ENCODE measurements at places on chromosomes 13 and 19. TPM values are rescaled to one million over a fixed set of nuclear protein-coding genes. Genes with fewer than 3 reads are reported as not detected.

- H3K27me3 ChIP-seq, result no peaks in the 10 kb centered on the region
- H3K4me3 ChIP-seq, result peak overlapping the region; percentile 92
- H3K36me3 ChIP-seq, result no peaks in the 10 kb centered on the region
- no peak for DNase-seq
Measured at GRCh38 chr13:33543089-33543459, 257.5 kb upstream of the STARD13 start.

DNA sequence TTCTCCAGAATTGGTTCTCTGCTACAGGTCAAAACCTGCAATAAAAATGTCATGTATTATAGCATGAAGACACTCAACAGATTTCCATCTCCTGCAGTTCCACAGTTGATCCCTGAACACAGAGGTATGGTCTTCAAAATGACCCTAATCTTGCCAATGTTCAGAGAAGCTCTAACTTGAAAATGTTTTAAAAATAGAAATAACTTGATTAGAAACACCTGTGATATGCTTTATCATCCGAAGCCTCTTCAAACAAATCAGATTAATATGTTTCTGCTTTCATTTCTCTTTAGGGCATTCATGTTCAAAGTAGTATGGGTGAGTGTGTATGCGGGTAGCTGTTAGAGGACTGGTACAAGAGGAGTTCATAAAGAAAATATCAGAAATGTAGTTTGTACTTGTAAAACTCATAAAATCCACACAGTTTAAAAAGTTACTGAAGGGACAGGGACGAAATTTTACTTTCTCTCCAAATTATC is 60.4 kb downstream of the KCNRG start:
- H3K4me1 ChIP-seq, result peaks cover 46% of the 10 kb centered on the region
- H3K36me3 ChIP-seq, result peaks cover 16% of the 10 kb centered on the region
- H3K27me3 ChIP-seq, result no peaks in the 10 kb centered on the region
- DNase-seq, result no peak
- peak overlapping the region; percentile 99 for H3K27ac ChIP-seq

PSG7 gene
- not detected for total RNA-seq

DLL3 gene
- total RNA-seq, result 0.92 TPM

IFNL1 gene
- total RNA-seq, result 0.36 TPM

AZU1 gene
- 0.25 TPM for total RNA-seq

C19orf33 gene
- total RNA-seq, result not detected

YIPF2 gene
- total RNA-seq, result 33.8 TPM
